ENCODE measurements at places on chromosomes 5 and 9.

DNA sequence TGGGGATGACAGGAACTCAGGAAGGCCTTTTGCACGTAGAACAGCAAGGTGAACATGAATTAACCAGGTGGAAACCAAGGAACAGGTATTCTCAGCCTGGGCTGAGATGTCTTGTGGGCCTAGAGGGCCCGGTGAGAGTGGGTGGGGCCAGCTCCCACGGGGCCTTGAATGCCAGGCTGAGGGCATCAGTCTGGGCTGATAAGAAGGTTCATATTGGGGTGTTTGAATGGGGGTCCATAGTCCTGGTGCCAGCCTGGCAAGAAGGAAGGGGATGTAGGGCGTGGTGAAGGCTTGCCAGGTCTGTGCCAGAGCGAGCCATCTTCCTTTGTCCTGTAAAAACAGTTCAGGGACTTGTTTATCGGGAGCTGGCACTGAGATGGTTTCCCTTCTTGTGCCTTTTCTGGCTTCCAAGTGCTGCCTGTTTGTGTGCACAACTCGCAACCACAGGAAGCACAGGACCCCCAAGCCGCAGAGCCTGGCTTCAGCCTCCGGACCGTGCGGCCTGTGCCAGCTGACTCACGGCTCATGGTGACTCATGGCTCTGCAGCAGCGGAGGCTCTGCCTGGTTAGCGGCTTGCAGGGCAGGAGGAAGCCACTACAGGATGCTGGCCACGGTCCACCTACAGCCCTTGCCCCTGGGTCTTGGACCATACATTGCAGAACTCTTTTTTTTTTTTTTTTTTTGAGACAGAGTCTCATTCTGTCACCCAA lies 2.4 kb downstream of the CARD19 start:
- peak; percentile 78 for DNase-seq

DNA sequence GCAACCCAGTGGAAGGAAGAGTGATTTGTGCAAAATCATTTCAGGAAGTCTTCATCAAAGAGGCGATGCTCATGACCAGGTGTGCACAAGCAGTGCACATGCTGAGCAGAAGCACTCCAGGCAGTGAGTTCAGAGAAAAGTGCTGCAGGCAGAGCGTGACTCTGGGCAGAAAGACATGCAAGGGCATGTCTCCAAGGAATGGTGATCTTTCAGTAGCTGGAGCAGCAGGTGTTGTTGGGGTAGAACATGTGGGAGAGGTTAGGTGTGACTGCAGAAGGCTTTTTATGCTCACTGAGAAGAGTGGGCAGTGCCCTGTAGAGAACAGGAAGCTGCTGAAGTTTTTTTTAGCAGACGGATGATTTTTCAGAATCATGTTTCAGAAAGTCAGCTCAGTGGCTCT lies 545.4 kb upstream of the TLE4 start:
- DNase-seq, result no peak

GRCh38 chr5:14597080-14597479 lies 15.5 kb downstream of the OTULINL start:
- DNase-seq, result no peak

DNA sequence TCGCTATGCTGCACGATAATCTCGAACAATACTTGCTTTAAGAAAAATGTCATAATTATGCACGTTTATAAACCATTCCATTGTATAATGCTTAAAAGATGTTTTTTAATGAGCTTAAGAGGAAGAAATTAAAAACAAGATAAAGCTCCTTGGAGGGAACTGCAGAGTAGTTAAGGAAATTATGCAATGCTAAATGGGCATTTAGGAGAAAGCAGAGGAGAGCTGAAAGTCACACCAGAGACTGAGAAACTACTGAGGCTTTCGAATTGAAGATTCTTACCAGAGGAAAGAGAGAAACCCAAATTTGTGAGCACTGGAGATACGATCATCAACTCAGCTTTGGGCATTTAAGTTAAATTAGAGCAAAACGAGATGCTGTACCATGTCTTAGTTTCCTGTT lies 119.4 kb downstream of the CDH10 start:
- no peak for DNase-seq

DNA sequence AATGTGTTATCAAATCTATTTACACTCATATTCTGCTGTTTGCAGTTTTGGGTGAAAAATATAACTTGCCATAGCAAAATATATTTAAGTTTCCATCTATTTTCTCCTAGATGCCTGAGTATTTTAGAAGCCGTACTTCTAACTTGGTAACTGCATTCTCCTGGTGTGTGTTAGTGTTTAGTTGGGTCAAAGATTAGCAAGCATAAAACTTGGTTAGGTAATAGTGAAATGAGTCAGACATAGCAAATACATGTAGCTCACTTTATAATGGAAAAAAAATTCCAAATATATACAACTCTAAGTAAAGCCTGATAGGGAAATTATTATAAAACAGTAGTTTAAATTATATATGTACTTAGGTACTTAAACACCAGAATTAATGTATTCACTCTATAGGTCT lies 640.7 kb upstream of the ST8SIA4 start:
- DNase-seq, result no peak

DNA sequence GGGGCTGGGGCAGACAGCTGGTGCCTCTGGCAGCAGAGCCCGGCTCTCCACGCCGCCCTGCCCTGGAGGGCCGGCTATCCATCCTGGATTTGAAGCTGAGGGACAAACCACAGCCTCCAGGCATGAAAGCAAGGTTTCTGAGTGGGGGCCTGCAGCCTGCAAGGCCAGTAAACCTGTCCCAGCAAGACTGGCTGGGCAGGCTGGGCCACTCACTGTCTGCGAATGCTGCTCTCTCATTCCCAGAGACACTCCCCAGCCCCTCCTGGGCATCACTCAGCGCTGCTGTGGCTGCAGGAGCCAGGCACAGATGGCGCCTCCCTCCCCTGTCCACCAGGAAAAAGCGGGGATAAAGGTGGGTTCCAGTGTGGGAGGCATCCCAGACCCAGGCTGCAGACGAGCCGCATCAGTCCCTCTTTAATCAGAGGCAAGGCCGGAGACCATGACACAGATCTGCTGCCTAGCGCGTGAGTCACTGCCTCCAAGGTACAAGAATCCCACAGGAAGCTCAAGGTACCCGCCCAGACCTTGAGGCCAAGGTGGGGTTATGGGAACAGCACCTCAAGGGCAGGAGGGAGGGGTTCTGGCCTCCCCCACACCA lies 118.0 kb downstream of the VAV2 start:
- DNase-seq, result peak; percentile 23

DNA sequence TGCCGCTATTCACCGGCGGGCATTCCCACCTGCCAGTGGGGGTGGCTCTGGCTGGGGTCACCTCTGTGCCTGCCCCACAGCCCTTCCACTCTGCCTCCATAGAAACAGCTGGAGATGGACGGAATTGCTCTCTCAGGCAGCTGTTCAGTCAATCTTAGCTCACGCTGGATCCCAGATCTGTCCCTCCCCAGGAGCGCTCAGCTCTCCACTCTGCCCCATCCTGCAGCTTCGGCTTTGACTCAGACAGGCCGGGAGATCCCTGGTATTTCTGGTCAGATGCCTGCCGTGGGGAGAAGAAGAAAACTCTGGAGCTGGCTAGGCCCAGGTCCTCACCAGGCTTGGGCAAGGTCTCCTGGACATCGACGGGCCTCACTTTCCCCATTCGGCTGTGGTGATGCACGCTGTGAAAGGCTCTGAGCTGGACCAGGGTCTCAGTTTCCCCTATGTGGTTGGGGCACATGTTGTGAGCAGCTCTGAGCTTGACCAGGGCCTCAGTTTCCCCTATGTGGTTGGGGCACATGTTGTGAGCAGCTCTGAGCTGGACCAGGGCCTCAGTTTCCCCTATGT lies 7.6 kb upstream of the SLC9A3 start:
- DNase-seq, result no peak

GRCh38 chr5:60185231-60186099 lies 291.9 kb upstream of the PDE4D start:
- DNase-seq, result no peak

DNA sequence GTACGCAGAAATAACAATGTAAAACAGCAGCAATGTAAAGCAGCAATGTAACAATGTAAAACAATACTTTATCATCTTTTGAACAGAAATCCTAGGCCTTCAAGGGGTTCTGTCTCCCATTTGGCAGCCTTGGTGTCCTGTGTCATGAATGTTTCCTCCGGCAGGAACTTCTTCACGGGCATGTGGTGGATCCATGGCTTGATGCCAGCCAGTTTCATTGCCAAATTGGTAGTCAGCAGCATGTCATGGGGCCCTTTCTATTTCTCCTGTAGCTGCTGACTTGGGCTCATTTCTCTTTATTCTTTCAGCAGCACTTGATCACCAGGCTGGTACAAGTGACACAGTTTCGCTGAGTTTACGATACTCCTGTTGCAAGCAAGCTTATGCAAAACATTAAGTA lies 275.3 kb downstream of the HTR1A start:
- no peak for DNase-seq

DNA sequence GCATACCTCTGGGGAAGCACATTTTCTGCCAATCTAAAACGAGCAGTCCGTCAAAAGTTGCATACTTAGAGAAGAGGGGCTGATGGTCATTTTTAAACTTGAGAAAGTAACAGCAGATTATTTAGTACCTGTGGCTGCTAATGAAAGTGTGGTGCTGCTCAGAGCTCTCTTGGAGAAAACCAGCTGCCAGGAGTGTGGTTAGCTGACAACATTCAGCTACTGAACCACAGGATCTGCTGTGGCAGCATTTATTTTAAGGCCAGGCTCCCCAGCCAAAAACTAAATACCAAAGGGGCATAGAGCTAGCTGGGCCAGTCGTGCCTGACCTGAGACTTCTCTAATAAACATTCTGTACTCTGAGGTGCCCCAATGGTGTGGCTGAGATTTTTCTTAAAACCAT lies 203.6 kb downstream of the EDIL3 start:
- no peak for DNase-seq

DNA sequence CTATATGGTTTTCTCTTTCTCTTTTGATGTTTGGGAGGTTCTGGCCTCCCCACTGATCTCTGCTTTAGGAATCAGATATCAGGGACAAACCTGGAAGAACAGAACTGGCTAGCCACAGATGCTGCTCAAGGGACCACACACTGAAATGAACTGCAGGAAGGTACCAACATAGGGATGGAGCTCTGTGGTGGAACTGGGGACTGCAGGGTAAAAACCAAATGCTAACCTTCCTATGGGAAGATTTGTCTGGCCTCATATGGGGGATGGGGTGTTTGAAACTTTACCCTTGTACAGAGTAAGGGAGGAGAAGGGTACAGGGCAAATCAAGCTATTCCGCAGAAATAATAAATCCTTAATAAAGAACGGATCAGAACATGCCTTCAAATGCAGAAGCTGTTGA lies 49.4 kb downstream of the ELOVL7 start:
- no peak for DNase-seq

- DNase-seq, result no peak
These were observed 98.0 kb upstream of the MAP1B start for GRCh38 chr5:72009280-72009679.

GRCh38 chr9:69444021-69444420 lies 119.0 kb downstream of the ENTREP1 start:
- no peak for DNase-seq

DNA sequence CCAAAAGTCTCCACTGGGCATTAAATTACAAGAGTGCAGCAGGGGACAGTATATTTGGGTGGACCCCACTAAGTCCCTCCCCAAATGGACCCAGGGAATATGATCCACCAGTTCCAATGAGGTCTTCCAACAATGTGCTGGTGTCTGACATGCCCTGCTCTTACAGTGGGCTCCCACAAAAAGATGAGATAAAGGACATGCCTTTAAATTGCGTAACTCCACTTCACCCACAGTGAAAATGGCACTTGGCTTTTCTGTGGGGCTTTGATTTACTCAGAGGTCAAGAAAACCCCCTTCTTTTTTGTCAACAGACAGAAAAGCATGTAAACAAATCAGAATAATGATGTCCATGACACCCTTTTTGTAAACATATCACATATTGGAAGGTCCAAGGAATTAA lies 336.5 kb downstream of the EBF1 start:
- no peak for DNase-seq

DNA sequence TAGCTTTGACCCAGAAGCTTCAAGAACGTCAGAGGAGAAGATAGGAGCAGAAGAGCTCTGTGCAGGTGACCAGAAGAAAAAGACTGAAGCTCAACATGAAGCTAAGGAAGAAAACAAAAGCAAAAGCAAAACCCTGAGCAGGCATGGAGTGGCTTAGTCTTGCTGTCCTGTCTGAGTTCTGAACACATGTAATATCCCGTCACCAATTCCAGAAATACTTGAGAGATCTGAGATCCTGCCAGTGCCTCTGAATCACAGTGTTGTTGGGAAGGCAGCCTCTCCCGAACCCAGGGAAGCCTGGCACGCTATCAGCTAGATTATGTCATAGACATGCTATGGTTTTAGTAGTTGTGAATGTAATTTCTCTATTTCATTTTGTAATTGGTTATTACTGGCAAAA lies 235.7 kb downstream of the ICE1 start:
- DNase-seq, result peak; percentile 44

GRCh38 chr5:82754036-82754746 lies 323.0 kb downstream of the TMEM167A start:
- no peak for DNase-seq

DNA sequence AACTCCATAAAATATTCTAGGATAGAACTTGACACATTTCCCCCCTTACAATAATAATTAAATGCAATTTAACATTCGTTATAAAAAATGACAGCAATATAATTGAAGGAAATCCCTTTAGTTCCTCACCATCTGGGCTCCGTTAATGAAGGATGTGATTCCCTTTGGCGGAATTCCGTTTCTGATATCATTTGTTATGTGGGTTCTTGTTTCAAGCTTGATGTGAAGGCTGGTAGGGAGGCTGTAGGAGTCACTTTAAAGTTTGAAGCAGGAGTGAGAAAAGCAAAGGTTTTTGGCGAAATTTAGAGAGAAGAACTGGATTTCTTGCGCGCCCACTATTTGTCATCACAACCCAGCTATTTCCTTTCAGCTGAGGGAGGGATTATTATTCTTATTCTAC lies 4.0 kb downstream of the RGS7BP start:
- DNase-seq, result no peak

- DNase-seq, result no peak
These were observed 491.0 kb upstream of the PIK3R1 start for GRCh38 chr5:67724412-67725135.

- DNase-seq, result no peak
These were observed 20.4 kb downstream of the CRB2 start for GRCh38 chr9:123376218-123377071.

GRCh38 chr5:160229190-160229742 lies at the start of gene FABP6:
Gene FABP6 (plus strand): TSS chr5:160229506. CDS start chr5:160229558, 52 bp downstream.
- DNase-seq, result no peak

- DNase-seq, result no peak
These were observed 22.2 kb downstream of the SH3GL2 start for GRCh38 chr9:17600962-17601593.

DNA sequence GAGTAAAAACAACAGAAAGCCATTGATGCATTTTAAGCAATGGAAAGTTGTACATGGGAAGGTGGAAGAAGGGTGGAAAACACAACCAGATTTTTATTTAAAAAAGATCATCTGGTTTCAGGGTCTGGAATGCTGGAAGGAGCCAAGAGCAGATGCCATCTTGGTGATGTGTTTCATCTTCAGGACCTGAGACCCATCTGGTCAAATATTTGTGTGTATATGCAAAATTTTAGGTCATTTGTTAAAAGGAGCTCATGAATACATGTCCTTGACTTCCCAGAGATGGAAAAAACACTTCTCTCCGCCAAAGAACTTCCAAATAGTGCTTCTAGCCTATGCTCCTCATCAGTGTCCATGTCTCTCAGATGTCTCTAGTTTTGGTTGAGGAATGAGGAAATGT lies 110.6 kb upstream of the GDNF start:
- DNase-seq, result no peak

- DNase-seq, result no peak
These were observed 31.2 kb downstream of the OTP start for GRCh38 chr5:77607324-77607723.

Data from NCI-H460 (cell line).